Cardiac muscle cell (in vitro differentiated cells and primary cell): ENCODE measurements at places on chromosomes 7 and 10.

DNA sequence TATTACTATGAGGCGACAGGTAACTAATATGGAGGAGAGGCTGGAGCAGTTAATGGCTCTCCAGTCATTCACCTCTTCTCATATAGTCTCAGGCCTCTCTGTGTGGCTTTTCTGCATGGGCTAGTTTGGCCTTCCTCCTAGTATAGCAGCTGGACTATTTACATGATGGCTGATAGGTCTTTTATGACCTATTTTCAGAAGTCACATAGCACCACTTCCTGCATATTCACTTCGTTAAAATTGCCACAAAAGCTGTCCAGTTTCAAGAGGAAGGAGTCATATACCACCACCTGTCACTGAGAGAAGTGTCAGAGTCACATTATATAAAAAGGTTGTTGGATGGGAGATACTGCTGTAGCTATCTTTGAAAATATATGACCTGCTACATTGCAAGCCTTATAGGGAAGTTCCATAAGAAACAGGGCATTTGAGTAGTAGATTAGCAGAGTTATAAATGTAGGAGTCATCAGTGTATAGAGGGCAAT lies 8.0 kb upstream of the DMTF1 start:
- DNase-seq: no peak

DNA sequence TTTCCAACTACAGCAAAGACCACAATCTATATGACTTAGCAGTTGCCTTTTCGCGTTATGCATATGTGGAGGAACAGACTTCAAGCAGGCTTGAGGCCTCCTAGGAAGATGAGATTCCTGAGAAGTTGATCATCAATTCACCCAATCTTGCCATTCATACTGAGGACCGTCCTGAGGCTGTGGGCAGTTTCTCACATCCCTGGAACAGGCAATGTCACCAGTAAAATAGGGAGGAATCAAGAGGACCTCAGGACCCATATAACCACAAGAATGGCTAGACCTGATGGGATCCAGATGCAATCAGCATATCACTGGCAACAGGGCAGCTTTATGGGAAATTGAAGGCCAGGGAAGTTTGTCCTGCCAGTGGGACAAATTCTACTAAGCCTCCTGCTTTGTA lies 17.3 kb downstream of the KDM7A start:
- no peak for DNase-seq

GRCh38 chr7:118573085-118573484 lies 348.6 kb downstream of the ANKRD7 start:
- no peak for DNase-seq

DNA sequence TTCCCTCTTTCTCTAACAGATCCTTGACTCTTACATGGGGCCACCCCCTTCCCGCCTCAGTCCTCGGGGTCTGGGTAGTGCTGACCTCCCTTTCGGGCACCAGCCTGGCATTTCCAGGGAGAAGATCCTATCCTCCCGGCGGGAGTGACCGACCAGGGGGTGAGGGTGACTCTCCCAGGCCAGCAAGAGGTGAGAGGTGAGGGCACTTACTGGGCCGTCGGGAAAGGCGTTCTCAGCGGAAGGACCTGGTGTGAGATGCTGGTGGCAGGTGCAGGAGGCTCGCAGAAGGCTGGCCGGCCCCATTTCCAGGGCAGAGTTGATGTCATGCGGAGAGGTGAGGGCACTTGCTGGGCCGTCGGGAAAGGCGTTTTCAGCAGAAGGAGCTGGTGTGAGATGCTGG lies 4.2 kb upstream of the FOXL3 start:
- no peak for DNase-seq

GRCh38 chr10:121680879-121681655 lies 82.8 kb upstream of the FGFR2 start:
- no peak for DNase-seq

DNA sequence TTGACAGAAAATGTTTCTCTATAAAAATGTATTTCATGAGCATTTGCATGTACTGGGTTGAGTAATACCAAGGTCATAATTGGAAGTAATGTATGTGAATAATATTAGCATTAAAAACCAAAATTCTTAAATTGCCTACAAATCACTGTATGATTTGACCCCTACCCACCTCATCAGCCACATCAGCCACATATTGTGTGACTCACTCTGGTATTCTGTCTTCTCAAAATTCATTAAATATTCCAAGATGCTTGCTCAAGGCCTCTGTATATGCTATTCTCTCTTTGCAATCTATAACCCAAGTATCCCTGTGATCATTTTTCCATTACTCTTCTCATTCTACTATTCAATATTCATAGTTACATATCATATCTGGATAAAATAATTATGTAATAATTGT lies 21.4 kb downstream of the POT1 start:
- DNase-seq: no peak
